ENCODE measurements at places on chromosomes 12 and 14. TPM values are rescaled to one million over a fixed set of nuclear protein-coding genes. Genes with fewer than 3 reads are reported as not detected.

The SERPINA9 gene
- not detected for polyA plus RNA-seq

The RIMKLB gene
- polyA plus RNA-seq, result 4.8 TPM

The IL22 gene
- polyA plus RNA-seq, result not detected

The IAPP gene
- not detected for polyA plus RNA-seq

The KCNMB4 gene
- polyA plus RNA-seq, result 1.0 TPM

The ERP27 gene
- 0.08 TPM for polyA plus RNA-seq

The PLCZ1 gene
- not detected for polyA plus RNA-seq

The GLIPR1 gene
- 4.4 TPM for polyA plus RNA-seq

The PPP2R5C gene
- 18.2 TPM for polyA plus RNA-seq

The EIF2S3B gene
- 2.6 TPM for polyA plus RNA-seq

The RNASE8 gene
- polyA plus RNA-seq, result not detected

The GNG2 gene
- 1.7 TPM for polyA plus RNA-seq

The USP44 gene
- 0.13 TPM for polyA plus RNA-seq

The CCT2 gene
- polyA plus RNA-seq, result 129 TPM

The IFNG gene
- not detected for polyA plus RNA-seq

The AGAP2 gene
- polyA plus RNA-seq, result 3.9 TPM

All from psoas muscle (tissue), 8 donors.